ENCODE measurements at places on chromosomes 3 and 15.
A peak's percentile ranks its signal among the peaks of the same experiment; 100 is the strongest.

GRCh38 chr3:25910997-25911396, 121.1 kb downstream of the OXSM start:
- DNase-seq = no peak

DNA sequence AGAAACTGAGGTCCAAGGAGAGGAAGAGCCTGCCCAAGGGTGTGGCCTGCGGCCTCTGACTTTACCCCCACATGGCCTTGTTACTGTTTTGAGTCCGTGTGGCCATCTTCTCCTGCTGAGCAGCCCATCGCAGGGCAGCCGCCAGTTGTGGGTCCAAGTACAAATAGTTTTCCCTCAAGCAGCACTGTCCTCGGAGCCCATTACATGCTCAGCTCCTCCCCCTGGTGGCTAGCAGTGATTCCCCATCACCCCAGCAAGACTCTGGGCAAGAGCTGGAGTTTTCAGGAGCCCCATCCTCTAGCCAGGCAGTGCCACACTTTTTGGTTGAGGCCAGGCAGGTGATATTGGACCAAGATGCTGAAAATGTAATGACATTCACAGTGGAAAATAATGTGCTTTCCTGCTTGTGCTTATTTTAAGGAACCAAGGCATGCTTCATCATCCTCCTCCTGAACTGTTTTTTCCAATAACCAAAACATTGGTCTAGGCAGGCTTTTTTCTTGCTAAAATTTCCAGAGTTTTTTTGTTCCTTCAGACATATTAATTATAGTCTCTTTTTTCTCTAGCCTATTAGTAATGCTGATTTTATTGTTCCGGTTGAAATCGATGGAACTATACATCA, 23.2 kb upstream of the VILL start:
- DNase-seq = peak; percentile 53

DNA sequence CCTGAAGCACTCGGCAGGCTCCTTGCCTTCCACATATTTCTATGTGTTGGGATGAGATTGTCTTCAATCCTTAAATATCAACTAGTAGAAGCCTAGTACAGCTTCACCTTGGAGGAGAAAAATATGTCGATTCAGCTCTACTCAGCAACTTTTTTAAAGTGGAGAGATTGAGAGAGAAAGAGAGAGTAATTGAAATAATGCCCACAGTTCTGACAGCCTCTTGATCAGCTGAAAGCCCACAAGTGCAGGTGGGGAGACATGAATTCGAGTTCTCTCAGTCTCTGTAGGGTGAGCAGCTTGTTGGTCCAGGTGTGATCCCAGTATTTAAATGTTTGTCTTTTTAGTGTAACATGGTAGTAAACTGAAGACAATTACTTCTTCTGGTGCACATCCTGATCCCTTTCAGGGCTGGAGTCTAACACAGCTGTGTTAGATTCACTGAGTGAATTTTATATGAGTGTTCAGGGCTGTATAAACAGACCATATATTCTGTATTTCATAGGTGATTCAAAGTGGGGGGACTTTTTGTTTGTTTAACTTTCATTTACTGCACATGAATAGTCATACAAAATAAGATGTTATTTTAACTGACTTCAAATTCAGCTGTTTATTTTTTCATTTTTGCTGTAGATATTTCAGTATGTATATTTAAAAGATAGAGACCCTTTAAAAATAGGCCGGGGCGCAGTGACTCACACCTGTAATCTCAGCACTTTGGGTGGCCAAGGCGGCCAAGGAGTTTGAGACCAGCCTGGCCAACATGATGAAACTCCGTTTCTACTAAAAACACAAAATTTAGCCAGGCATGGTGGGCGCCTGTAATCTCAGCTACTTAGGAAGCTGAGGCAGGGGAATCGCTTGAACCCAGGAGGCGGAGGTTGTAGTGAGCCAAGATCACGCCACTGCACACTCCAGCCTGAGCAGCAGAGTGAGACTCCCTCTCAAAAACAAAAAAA, 64.0 kb downstream of the ST6GAL1 start:
- DNase-seq = no peak

- DNase-seq = no peak
These were observed 763 bp downstream of the KBTBD8 start for GRCh38 chr3:66998904-66999235.

DNA sequence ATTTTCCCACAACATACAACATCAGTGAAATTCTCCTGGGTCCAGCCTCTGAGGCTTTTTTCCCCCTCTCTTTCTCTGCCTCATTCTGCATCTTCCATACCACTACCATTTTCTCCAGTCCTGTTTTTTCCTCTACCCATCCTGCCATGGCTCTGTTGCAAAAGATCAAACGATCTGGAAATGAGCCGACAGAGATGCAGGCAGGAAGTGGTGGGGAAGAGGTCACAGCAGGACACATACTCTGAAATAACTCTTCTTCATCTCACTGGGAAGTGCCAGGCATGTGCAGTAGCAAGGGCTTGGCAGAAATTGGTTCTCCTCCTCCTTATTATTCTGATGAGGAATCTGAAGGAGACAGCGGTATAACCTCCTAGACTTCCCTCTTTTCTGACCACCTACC, 114.3 kb downstream of the CORO2B start:
- no peak for DNase-seq

GRCh38 chr3:196311-197148, at the start of gene CHL1:
CHL1 (plus strand) TSS chr3:196763; CDS start chr3:319777, 123,014 bp downstream.
- no peak for DNase-seq

DNA sequence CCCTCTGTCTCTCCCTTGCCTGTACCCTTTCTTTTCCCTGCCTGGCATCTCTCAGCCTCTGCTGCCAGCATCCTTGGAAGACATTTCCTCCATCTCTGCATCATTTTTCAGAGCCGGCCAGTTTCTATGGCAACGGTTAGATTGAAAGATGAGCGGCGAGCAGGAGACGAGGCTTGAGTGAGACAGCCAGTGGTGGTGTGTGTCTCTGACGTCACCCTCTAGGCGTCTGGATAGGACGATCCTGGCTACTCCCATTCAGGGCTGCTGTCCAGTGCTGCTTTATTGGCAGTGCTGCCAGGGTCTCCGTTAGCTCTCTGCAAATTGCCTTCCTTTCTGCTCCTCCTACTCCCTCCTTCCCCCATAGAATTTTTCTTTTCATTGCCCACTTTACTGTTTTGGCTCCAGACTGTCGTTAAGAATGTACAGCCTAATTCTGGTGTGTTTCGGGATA, 57.9 kb downstream of the TRAK1 start:
- DNase-seq = no peak

DNA sequence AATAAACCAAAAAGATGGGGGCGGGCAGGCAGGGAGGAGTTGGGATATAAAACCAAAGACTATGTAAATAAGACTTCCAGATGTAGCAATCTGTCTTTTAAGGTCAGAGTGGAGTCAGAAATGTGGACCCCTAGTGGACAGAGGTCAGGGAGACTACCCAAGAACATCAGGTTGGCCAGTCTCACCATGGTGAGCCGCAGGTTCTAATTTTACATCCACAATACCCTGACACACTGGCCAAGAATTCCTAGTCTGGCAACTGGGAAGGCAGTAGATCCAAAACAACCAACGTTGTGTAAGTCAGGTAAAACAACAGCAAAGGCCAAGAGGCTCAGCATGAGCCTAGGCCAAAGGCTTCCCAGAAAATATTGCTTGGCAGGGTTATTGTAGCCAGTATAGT, 203.4 kb downstream of the FOXP1 start:
- DNase-seq = no peak

GRCh38 chr3:170178651-170179050, 2.9 kb downstream of the PHC3 start:
- DNase-seq = no peak

DNA sequence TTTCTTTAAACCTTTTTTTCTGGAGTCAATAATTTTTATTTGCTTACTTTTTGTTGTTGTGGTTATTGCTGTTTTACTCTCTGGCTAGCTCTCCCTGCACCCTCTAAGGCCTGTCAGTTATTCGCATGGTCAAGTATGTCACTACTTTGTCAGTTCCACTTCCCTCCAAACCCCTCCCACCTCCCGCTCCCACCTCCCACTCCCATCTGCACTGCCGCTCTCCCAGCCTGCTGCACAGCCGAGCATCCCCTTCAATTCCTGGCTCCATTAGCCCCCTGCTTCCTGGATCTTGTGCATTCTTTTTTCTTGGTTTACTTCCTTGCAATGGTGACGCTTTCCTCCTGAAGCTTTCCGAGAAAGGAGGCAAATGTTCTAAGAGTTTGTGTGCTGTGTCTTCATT, 218.0 kb downstream of the XXYLT1 start:
- no peak for DNase-seq
